ENCODE measurements at places on chromosomes 4 and X.
A peak's percentile ranks its signal among the peaks of the same experiment; 100 is the strongest.

DNA sequence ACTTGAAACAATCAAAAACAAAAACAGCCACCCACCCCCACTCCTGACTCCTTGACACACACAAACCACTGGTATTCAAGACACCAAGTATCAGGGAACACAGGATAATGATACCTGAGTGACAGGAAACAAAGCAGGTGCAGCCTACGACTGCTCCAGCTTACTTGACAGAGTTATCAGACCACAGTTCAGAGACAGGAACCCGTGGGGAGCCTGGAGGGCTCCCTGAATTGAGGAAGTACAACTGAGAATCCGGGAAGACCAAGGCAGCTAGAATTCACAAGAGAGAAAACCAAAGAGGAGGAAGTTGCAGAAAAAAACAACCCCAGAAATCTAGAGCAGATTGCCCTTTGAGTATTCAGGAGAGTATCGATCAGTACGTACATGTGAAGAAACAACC is 20.5 kb downstream of the COMMD8 start:
- no peak overlapping the region for H3K27ac ChIP-seq
- no peak overlapping the region for H3K4me3 ChIP-seq
- H3K4me1 ChIP-seq, result no peaks in the 10 kb centered on the region

- H3K4me1 ChIP-seq, result no peaks in the 10 kb centered on the region
- DNase-seq, result no peak
- no peaks in the 10 kb centered on the region for H3K36me3 ChIP-seq
- no peaks in the 10 kb centered on the region for H3K27me3 ChIP-seq
- no peak overlapping the region for H3K27ac ChIP-seq
- no peak overlapping the region for H3K4me3 ChIP-seq
Observed at GRCh38 chr4:13783800-13784411, 156.4 kb upstream of the BOD1L1 start.

- no peaks in the 10 kb centered on the region for H3K36me3 ChIP-seq
- H3K27ac ChIP-seq, result no peak within 1 kb of the TSS
- no peaks in the 10 kb centered on the region for H3K4me1 ChIP-seq
- no peak for DNase-seq
- H3K27me3 ChIP-seq, result no peaks in the 10 kb centered on the region
Observed at GRCh38 chrX:9966775-9967408, at the start of gene CLDN34. Gene CLDN34 (plus strand): TSS chrX:9967358. CDS start chrX:9967358, 0 bp downstream.

DNA sequence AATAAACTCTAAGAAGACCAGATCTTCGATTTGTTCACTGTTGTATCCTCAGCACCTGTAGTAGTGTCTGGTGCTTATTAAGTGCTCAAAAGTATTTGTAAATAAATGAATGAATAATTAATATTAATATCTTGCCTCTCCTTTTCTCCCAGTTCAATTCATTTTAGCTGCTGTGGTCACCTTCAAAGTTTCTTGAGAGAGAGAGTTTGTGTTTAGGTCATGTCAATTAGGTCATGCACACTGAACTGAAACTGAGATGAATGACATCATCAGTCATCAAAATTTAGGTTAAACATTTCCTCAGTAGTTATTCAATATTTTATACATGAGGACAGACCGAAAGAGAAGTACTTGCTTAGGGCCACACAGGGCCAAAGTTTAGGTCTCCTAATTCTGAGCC is 73.5 kb downstream of the ANXA3 start:
- peaks cover 18% of the 10 kb centered on the region for H3K4me1 ChIP-seq
- no peak for DNase-seq
- no peak overlapping the region for H3K4me3 ChIP-seq
- H3K27ac ChIP-seq, result no peak overlapping the region
- H3K27me3 ChIP-seq, result no peaks in the 10 kb centered on the region

- no peaks in the 10 kb centered on the region for H3K4me1 ChIP-seq
- DNase-seq, result no peak
- no peaks in the 10 kb centered on the region for H3K36me3 ChIP-seq
- no peak overlapping the region for H3K27ac ChIP-seq
Observed at GRCh38 chrX:27660878-27661277, 70.7 kb downstream of the DCAF8L2 start.

DNA sequence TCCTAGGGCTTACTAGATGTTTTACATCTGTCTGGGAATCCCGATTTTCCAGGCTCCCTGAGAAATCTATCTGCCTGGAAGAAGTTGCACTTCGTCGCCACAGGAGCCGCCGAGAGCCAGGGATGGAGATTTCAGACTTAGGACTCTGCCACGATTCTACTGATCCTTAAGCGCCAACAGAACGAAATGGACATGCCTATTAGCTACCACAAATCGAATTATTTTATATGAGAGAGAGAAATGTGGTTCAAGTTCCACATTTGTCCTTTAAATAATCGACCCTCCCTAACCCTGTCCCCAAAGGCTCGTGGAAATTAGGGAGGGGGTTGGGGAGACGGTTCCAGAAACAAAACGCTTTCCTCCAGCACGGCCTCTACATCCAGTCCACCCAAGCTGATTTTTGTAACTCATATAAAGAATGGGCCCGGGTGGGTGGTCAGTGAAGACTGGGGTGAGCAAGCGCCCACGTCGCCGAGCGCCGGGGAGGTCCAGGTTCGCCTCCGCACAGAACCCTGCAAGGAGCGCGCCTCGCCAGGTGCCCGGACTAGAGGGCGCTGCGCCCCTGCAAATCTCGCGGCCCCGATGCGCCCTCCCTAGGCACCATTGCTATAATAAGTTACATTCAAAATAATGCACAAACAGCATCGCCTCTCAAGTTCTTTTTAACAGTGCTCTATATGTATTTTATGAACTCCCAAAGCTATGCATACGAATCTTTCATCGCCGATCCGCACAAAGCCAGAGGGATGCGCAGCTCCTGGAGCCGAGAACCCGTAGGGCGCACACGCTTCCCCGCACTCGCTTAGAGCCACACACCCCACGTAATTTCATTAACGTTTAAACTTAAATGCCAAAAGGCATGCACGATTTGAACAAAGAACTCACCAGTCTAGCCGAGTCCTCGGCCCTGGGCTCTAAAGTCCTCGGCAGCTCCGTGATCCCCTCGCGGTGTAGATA is 2.1 kb upstream of the FAT1 start:
- peaks cover 29% of the 10 kb centered on the region for H3K4me1 ChIP-seq
- H3K36me3 ChIP-seq, result no peaks in the 10 kb centered on the region
- H3K4me3 ChIP-seq, result peak overlapping the region; percentile 96
- no peaks in the 10 kb centered on the region for H3K27me3 ChIP-seq
- peak; percentile 72 for DNase-seq

DNA sequence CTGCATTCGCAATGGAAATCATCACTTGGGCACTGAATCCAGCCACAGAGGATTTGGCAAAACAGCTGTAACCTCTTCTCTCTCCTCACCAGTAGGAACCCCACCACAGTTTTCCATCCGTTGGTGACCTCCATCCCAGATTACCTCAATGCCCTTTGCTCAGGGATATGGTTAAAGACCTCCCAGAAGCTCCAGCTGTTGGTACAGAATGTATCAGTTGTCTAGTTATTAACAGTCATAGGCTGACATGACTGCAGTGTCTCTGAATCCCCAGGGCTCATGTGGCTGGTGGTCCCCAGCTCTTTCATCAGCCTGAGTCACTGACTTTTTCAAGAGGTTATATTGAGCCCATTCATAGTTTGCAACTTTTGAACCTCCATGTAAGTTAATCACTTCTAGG is 189.8 kb upstream of the HHIP start:
- H3K4me1 ChIP-seq, result no peaks in the 10 kb centered on the region
- no peak overlapping the region for H3K27ac ChIP-seq
- H3K4me3 ChIP-seq, result no peak overlapping the region
- no peaks in the 10 kb centered on the region for H3K36me3 ChIP-seq

DNA sequence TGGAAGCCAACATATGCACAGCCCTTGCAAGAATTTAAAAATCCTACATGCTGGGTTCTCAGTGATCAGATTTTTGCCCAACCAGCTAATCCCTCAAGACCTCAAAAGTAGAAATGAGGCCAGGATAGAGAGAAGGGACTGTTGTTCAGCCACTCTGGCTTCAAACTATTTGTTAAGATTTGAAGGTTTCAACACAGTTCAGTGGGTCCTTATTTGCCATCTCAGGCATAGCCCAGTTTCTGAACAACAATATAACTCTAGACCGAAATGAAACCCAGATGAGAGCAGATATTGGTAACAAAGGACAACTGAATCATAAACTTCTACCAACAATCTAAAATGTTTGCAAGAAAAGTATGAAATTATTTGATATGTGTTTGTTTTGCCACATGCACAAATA is 237.3 kb downstream of the NR3C2 start:
- H3K4me1 ChIP-seq, result no peaks in the 10 kb centered on the region
- H3K27me3 ChIP-seq, result no peaks in the 10 kb centered on the region
- no peak overlapping the region for H3K4me3 ChIP-seq
- no peak overlapping the region for H3K27ac ChIP-seq

DNA sequence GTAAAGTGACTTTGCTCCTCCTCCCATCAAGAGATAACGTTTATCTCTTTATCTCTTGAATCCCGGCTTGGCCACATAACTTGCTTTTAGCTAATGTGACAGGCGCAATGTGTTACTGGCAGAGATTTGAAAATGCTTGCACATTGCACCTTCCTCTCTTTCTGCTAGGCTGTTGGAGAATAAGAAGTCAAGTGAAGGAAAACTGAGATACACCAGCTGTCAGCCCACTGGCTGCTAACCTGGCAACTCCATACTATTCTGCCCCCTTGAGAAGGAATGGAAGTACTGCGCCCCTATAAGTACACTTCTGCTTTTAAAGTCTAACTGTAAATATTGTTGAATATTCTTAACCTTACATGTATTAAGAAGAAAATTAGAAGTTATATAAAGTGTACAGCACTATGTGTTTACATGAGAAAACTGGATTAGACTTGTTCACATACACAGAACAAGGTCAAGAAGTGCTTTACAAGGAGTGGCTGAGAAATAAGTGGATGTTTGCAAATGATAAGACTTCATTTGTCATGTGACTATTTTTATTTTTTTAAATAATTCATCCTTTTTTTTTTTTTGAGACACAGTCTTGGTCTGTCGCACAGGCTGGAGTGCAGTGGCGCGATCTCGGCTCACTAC is 424.5 kb upstream of the CTSO start:
- no peaks in the 10 kb centered on the region for H3K27me3 ChIP-seq
- H3K4me1 ChIP-seq, result peaks cover 27% of the 10 kb centered on the region
- no peak overlapping the region for H3K27ac ChIP-seq
- no peak overlapping the region for H3K4me3 ChIP-seq
- peak; percentile 63 for DNase-seq
- no peaks in the 10 kb centered on the region for H3K36me3 ChIP-seq

GRCh38 chrX:38636949-38637819 is 75.8 kb downstream of the TSPAN7 start:
- H3K27ac ChIP-seq, result no peak overlapping the region
- no peaks in the 10 kb centered on the region for H3K36me3 ChIP-seq
- H3K4me3 ChIP-seq, result no peak overlapping the region
- peaks cover 29% of the 10 kb centered on the region for H3K27me3 ChIP-seq
- no peaks in the 10 kb centered on the region for H3K4me1 ChIP-seq
- no peak for DNase-seq

DNA sequence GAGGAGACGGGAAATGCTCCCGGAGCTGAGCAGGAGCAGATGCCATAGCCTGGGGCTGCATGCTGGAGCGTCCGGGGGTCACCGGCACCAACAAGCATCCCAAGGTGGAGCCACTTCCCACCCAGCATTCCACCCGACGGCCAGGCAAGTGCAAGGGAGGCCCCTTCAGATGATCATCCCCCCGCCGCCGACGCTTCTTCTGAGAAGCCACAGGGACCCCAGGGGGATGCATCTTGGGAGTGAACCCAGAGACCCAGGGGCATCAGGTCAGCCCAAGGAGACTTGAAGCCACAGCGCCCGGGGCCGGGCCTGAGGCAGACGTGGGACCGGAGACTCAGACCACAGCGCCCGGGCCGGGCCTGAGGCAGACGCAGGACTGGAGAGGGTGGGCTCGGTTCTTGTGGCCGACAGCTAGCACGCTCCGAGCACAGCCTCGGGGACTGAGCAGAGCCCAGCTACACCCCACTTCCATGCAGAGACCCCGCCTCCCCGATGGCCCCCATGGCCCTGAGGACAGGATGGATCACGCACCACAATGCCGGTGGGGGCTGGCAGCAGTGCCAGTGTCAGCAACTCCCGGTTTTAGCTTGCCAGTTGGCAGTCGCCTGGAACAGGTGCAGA is 33.0 kb upstream of the CPLX1 start:
- no peak overlapping the region for H3K4me3 ChIP-seq
- no peaks in the 10 kb centered on the region for H3K27me3 ChIP-seq
- H3K27ac ChIP-seq, result no peak overlapping the region
- H3K4me1 ChIP-seq, result no peaks in the 10 kb centered on the region
- H3K36me3 ChIP-seq, result no peaks in the 10 kb centered on the region
- DNase-seq, result no peak

DNA sequence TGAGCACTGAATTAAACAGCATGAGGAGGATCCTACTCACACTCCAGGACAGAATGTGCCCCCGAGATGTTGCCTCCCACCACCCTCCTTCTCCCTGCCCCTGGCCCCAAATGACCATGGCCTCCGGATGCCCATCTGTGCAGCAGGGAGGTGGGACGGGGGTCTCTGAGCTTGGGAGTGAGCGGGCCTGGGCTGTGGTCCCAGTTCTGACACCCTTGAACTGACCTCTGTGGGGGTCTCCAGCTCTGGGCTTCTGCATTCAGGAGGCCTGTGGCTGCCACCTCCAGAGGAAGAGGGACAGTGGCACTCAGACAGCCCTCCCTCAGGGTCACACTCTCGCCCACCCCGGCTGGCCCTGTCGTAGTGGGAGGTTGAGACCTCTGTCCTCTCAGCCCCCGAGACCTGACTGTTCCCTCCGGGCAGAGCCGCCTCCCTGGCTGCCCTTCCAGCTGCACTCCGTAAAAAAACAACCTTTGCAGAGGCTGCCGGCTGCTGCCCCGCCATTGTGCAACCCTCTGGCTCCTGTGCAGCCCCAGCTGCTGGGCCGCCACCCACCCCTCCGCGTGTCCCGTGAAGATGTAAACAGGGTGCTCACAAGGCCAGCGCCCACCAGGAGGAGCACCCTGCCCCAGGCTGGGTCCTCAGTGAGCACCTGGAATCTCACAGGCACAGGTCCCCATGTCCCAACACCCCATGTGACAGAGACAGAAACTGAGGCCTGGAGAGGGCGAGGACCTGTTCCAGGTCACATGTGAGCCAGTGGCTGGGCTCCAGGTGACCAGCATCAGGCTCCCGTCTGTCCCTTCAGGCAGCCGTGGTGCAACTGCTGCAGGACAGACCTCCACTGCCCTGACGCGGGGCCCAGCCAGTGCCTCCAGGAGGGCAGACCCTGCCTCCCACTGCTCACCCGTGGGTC is 39.6 kb downstream of the HTRA3 start:
- no peak for DNase-seq
- no peak overlapping the region for H3K27ac ChIP-seq
- H3K4me3 ChIP-seq, result no peak overlapping the region
- no peaks in the 10 kb centered on the region for H3K27me3 ChIP-seq
- no peaks in the 10 kb centered on the region for H3K36me3 ChIP-seq

- H3K4me3 ChIP-seq, result no peak overlapping the region
- no peaks in the 10 kb centered on the region for H3K4me1 ChIP-seq
- H3K27ac ChIP-seq, result no peak overlapping the region
- no peaks in the 10 kb centered on the region for H3K27me3 ChIP-seq
- DNase-seq, result no peak
- no peaks in the 10 kb centered on the region for H3K36me3 ChIP-seq
Observed at GRCh38 chr4:82500435-82501153, 61.2 kb downstream of the TMEM150C start.

- no peaks in the 10 kb centered on the region for H3K36me3 ChIP-seq
- no peak overlapping the region for H3K4me3 ChIP-seq
- DNase-seq, result peak; percentile 87
- peak overlapping the region; percentile 77 for H3K27ac ChIP-seq
- peaks cover 11% of the 10 kb centered on the region for H3K4me1 ChIP-seq
- no peaks in the 10 kb centered on the region for H3K27me3 ChIP-seq
Observed at GRCh38 chr4:139872274-139872673, 206.7 kb downstream of the MGST2 start.

GRCh38 chrX:108199691-108200090 is 108.1 kb downstream of the ATG4A start:
- no peaks in the 10 kb centered on the region for H3K36me3 ChIP-seq
- no peak overlapping the region for H3K27ac ChIP-seq
- H3K4me3 ChIP-seq, result no peak overlapping the region
- H3K4me1 ChIP-seq, result peaks cover 13% of the 10 kb centered on the region
- no peaks in the 10 kb centered on the region for H3K27me3 ChIP-seq

Measured in PC-3 (cell line).